ENCODE measurements at places on chromosomes 13 and 19.

DNA sequence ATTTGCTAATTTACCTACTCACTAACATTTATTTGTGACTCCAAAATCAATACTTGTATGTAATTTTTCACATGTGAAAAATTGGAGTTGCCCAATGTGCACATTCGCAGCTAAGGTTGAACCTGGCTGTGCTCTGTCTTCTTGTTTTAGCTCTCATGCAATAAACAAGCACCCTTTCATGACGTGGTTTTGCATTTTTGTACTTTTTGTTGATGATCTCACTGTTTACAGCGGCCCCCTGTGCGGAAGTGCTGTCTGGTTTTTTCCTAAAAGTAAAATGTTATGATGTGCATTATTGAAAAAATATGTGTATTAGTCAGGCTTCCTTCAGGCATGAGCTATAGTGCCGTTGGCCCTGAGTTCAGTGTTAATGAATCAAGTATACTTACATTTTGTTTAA lies 18.1 kb downstream of the DGKH start:
- peak; percentile 56 for DNase-seq

DNA sequence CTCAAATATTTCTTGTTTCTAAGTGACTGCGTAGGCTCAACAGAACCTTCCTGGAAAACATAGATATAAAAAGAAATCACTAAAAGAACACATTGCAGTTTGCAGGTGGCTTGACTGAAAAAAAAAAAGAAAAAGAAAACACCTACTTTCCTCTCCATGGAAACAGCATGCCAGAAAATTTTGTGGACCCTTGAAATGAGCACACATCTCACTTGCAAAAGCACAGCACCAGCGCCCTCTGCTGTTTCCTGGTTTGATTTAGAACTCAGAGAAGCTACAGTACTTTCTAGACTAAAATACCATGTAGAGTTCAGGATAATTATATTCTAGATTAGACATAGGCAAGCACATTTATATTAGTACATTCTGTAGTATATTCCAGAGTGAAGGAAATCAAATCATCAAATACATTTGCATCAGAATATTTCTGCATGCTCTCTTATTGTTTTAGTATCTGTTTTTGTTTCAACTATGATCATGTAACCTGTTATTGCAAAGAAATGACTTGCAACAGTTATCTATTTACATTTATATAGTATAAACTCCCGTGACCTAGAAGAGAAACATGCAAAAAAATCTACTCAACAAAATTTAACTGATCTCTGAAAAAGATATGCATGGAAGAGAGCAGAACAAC lies 22.3 kb upstream of the XPO4 start:
- peak; percentile 45 for DNase-seq

DNA sequence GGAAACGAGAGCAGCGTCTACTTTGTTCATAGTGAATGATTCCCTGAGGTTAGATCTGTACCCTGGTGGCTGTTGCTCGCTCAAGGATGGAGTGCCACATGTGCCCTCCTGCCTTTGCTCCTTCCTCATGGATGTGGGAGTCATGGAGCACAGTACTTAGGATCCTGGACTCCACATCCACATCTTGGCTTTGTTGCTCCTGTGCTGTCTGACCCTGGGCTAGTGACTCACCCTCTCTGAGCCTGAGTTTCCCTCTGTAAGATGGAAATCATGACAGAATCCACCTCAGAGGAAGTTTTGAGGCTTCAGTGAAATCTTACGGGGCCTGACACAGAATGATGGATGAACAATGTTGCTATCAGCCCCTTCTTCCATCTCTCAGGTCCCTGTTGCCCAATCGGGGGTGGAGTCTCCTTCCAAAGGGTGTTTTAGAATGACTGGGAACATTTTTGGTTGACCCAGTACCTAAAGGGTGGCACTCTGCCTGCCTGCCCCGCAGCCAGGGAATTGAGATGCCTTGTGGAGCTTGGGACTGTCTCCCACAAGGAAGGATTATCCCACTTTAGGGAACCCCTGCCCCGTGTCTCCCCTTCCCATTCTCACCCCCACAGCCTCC lies 9.8 kb upstream of the TIMM50 start:
- DNase-seq: no peak

DNA sequence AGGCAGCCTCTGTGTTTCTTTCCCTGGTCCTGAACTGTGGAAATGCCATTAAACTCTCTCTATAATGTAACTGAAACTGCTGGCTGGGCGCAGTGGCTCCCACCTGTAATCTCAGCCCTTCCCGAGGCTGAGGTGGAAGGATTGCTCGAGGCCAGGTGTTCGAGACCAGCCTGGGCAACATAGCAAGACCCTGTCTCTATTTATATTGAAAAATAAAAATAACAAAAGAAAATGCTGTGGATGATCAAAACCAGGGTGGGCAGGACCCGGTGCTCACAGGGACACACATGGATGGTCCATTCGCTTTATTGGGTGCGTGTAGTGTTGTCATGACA lies 3.5 kb downstream of the MPV17L2 start:
- no peak for DNase-seq

- no peak for DNase-seq
Measured at GRCh38 chr19:17950310-17951156, 16.4 kb upstream of the KCNN1 start.

GRCh38 chr19:5561559-5561958 lies 6.2 kb downstream of the TINCR start:
- no peak for DNase-seq

DNA sequence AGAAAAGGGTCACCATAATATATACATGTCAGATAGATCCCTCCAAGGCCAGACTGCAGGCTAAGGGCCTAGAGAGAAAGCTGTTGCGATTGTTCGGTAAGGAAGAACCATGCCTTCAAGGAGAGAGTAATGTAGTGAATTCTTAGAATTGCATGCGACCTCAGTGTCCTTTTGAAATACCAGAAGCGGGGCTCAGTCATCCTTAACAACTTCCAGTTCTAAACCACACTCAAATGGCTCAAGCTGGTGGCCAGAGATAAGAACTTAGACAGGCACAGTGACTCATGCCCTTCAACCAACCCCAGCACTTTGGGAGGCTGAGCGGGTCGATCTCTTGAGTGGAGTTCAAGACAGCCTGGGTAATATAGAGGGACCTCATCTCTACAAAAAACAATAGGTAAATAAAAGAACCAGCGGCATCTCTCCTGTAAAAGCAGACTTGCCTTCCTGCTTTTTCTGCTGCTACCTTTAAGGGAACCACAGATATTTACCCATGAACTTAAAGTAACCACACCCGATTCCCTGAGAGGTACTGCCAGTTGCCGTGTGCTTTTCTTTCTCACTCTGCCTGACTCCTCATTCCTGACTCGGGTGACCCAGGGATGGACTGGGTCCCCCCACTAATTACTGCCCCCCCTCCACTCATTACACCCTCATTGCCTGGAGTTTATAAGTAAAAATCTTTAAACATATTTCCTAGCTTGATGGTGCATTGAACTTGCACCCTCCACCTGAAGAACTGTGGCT lies 15.4 kb upstream of the SIGLEC6 start:
- no peak for DNase-seq

Measured in skeletal muscle cell (primary cell).